CD4-positive, alpha-beta T cell treated with Interleukin-10 for 1 hour (primary cell): ENCODE measurements at places on chromosomes 1 and 21.

- no peak for DNase-seq
Observed at GRCh38 chr1:178733972-178734371, 8.9 kb downstream of the RALGPS2 start.

DNA sequence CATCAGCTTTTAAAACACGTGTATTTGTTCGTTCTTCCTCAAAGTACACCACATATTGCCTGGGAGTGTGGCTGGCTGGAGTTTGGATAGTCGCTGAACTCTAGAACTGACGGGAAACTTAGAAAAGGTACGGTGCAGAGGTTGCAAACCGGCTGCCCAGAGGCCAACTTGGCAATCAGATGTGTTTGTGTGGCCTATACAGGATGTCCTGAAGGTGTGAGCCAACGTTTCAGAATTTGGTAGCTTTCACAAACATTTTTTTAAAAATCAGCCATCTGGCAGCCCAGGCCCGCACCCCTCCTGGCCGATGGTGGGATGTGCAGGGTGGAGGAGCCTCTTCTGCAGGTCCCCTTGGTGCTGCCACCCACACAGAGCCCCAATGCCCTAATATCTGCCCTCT, 73.6 kb upstream of the SLC25A33 start:
- no peak for DNase-seq

- no peak for DNase-seq
Observed at GRCh38 chr1:184019069-184019468, 18.5 kb downstream of the COLGALT2 start.

DNA sequence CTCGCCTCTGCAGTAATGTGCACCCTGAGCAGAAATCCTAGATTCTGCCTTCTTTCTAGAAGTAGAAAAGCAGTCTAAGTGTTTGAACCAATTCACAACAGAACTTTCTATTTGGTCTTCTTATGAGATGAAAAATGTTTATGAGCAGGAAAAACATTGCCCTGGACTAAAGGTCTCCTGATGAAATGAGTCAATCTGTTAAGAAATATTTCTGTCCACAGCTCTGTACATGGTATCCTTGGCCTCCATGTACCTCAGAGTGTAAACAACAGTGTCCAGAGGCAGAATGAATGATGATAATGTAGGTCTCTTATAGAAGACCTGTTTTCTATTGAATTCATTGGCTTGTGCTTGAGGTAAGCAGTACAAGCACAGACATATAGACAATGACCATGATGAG, 6.2 kb upstream of the APCS start:
- no peak for DNase-seq

DNA sequence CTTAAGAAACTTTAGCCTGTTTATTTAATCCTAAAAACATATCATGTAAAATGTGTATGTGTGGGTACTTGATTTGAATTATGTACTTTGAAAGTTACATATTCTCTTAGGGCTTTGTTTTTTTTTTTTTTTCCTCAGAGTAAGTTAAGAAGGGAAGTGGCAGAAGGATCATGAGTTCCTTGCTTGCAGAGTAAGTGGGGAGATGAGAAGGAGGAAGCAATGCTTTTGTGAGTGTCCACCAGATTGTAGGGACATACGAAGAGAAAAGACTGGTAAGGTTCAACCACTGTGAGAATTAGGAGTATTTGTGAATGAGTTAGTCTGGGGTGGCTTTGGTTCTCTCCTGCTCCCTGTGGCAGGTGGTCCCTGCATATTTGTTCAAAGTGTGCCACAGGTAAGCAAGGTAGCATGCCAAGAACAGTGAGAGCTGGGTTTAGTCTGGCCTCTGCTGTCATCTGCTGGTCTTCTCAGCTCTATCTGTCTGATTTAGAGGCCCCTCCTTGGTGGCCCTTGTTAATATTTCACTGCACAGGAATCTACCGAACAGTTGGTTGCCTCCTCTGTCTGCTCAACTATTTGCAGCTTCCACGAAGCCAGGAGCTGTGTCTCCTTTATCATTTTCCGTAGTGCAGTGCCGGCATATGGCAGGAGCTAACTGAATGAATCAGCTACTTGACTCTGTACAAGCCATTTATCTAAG, 9.5 kb downstream of the DNM3 start:
- no peak for DNase-seq

DNA sequence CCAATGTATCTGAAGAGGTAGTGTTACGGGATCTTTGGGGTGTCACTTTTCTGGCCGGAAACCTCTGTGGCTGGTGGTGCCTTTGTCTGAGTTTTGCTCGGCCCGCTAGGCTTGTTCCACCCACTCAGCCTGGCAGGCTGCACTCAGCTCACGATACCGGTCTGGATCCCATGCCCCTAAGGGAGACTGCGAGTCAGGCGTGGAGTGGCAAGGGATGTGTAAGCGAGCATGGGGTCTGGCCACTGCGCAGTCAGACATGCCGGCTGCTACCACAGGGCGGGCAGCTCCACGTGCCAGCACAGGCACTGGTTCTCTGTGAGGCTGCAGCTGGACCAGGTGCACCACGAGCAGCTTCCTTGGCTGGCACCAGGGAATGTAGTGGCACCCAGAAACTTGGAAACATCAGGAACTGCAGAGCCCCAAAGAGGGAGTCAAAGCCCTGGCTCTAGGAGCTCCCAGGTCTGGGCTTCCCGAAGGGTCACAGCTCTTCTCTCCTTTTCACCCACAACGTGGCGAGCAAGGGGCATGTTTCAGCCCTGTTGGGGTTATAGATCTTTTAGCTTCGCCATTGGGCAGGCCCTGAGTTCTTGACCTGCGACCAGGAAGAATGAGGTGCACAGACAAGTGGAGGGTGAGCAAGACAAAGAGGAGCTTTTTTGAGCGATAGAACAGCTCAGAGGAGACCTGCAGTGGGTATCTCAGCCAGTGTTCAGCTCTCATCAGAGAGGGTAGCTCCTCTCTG, 23.8 kb upstream of the LRRC8C start:
- DNase-seq, result peak; percentile 82

DNA sequence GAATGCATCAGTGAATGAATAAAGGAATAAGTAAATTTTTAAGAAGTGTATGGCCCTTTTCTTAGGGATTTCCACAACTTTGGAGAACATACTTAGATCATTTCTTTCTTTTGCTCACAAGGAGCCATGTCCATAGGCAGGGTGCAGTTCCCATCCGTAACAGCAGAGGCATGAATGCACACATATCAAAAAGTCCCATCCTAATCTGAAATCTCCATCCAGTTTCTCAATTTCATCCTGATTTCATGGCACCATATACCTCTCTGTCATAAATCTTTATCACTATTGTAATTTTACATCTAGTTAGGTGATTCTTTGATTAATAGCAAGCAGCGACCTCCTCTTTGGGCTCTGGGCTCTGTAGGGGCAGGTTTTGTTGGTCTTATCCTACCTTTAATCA, 359.2 kb downstream of the RRAGC start:
- no peak for DNase-seq

GRCh38 chr21:18245464-18245967, 883 bp downstream of the CHODL start:
- DNase-seq, result no peak

DNA sequence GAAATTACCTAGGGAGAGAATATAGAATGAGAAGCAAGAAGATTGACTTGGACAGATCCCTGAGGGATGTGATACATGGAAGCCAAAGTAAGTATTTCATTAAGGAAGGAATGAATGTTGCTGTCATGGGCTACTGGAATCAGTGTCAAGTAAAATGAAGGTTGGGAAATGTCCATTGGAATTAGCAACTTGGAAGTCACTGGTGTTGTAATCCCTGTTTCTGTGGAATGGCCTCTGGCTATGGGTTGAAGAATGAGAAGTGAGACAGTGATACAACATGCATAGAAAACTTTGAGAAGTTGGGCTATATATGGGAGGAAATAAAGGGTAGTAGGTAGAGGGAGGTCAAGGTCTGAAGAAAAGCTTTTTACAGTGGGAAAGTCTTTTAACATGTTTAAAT, 54.7 kb downstream of the CCDC18 start:
- DNase-seq, result no peak

GRCh38 chr1:203133970-203134725, 6.6 kb downstream of the ADORA1 start:
- no peak for DNase-seq

DNA sequence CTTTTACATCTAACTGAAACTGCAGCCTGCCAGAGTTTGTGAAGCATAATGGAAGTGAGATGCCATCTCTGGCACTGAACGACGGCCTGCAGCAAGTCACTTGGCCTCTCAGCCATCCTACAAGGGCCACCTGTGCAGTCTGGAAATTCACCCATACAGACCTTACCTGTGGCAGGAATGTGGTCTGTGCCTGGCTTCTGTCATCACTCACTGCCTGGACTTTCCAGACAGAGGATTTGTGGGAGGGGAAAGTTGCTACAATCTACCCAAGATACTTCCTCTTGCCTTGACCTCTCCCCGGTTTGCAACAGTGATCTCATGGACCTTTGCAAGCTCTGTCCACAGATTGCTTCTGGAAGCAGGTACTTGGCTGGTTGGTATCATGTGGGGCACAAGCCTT, 58.4 kb upstream of the ATP1B1 start:
- no peak for DNase-seq

- DNase-seq, result peak; percentile 45
Observed at GRCh38 chr1:52127181-52128180, 14.4 kb upstream of the ZFYVE9 start.

DNA sequence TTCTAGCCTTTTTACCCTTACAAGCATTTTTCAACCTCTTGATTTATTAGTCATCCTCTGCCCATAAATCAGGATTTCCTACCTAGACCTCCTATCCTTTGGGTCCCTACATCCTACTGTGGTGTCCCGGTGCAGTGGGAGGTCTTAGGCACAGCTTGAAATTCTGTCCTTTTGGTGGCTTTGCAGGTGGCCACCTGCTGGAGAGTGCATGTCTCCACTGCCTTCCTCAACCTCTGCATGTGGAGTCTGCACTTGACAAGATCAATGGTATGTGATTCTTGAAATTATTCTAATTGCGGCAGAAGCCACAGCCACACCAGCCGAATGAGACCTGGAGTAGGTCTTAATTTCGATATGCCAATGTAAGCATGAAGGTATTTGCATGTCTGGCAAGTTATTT, 11.4 kb upstream of the KCNA3 start:
- peak; percentile 54 for DNase-seq

DNA sequence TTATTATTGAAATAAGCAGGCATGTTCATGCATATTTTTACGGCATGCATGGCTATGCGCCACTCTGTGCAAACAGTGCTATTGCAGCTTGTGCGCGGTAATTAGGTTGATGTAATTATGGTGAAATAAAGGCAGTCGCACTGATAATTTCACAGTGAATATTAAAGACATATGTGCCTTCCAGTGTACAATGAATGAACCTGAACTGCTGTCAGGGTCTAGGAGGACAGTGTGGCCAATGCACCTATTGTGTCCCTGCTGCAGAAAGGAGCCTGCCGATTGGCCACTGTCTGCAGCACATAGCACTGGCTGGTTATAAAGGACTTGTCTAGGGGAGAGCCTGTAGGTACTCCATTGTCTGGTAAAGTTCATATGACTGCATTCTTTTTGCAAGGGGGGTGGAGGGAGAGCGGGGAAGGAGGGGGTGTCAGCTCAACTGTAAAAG, 340.4 kb downstream of the USP25 start:
- no peak for DNase-seq

DNA sequence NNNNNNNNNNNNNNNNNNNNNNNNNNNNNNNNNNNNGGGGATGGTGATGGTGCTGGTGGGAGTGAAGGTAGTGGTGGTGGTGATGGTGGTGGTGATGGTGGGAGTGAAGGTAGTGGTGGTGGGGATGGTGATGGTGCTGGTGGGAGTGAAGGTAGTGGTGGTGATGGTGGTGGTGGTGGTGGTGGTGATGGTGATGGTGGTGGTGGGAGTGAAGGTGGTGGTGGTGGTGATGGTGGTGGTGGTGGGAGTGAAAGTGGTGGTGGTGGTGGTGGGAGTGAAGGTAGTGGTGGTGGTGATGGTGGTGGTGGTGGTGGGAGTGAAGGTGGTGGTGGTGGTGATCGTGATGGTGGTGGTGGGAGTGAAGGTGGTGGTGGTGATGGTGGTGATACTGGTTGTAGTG, 93.6 kb downstream of the CRYAA start:
- DNase-seq, result no peak

DNA sequence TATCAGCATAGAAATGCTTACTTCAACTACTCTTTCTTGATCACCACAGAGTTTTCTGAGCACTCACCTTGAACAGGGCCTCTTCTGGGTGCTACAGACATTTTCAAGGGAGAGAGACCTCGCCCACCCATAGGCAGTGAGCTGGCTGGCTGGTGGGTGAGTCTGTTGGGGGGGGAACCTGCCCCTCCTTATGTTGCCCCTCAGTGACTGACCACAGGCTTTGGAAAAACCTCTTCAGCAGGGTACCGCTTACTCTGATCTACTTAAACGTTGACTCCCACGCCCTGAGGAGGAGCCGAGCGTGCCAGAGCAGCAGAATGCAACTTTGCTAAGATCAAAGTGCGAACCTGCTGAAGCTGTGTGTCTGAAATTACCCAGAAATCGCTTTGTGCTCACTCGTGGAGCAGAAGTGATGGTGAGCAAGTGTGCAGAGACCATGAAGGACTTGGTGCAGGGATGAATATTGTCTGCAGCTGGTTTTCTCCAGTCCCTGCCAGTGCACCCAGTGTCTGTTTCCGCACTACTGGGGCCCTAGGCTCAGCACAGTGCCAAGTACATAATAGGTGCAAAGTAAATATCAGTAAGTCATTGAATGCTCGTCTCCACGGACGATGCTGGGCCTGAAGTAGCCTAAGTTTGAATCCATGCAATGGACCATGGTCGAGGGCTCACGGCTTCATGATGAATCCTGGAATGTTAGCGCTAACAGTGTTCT, 158.7 kb upstream of the IRF2BP2 start:
- peak; percentile 32 for DNase-seq

DNA sequence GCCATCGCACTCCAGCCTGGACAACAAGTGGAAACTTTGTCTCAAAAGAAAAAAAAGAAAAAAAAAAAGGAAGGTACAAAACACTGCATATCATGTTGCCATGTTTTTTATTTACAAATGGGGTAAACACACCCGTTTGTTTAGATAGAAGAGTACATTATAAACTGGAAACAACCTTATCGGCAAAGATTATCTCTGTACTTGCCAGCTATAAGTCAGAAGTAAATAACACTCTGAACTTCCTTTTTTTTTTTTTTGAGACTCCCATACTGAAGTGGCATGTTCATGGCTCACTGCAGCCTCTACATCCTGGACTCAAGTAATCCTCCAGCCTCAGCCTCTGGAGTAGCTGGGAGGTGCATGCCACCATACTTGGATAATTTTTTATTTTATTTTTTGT, 21.9 kb downstream of the USP48 start:
- DNase-seq, result no peak
